ENCODE measurements at places on chromosomes 7 and 10.

DNA sequence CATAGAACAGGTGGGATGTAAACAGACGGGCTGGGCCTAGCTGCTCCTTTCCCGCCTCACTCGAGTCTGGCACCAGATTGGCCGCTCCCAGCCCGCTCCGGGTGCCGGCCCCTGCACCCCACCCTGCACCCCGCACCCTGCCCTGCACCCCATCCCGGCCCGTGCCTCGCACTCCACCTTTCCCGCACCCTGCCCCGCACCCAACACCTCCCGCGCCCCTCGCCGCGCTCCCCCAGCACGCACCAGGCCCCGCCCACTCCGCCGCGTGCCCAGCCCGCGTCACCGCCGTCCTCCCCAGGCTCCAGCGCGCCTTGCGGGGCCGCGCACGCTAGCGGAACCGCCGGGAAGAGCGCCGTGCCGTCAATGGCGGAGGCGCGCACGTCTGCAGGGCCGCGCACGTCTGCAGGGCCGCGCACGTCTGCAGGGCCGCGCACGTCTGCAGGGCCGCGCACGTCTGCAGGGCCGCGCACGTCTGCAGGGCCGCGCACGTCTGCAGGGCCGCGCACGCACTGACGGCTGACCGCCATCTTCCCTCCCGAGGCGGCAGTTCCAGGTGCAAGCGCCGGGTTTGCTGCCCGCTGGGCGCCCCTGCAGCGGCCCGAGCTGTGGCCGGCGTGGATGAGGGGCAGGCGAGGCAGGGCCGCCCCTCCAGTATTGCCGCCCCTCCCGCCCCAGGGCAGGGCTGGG, at the start of gene UBE3C:
Gene UBE3C (plus strand): TSS at position 503 of the 687 bp plus-strand sequence. CDS start 347 bp downstream, outside the sequence.
- DNase-seq: peak; percentile 97

DNA sequence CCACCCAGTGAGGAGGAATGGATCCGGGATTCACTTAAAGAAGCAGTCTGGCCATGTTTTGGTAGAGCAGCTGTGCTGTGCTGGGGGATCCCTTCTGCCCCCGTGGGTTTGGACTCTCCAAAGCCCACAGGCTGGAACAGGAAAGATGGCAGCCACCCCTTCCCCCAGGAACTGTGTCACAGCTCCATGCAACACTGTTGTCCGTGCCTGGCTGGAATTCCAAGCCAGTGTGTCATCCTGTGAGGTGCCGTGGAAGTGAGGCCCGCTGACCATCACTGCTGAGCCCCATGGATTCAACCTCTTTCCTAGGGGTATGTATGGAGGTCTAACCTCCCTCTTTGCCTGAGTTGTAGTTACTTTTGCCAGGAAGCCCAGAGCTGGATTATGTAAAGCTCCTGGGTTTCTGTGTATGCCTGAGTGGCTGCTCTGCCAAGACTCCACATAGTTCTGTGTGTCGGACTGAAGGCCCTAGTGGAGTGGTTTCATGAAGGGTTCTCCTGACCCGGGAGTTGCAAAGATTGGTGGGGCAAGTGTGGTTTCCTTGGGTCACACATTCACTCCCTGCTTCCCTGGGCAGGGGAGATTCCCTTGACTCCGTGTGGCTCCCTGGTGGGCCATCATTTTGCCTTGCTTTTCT, 35.1 kb upstream of the PCGF5 start:
- DNase-seq: no peak

DNA sequence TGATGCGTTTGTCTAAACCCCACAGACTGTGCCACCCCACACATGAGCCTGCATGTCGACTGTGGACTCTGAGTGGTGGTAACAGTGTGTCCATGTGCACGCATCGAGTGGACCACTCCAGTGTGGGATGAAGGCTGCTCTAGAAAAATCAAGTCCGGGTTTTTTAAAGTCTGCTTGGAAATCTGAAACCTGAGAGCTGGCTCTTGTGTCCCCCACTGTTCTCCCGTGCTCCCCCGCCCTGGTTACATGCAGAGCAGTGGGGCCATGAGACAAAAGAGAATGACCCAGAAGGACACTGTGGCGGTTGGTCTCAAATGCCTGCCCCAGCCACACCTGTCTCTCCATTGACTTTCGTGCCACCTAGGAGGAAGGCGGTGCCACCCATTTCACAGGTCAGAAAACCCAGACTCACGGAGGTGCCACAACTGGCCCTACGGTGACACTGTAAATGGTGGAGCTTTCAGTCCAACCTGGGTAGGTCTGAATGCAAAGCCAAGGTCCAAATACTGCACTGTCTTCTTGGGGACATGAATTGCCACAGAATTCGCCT, 27.3 kb upstream of the PWWP2B start:
- no peak for DNase-seq

DNA sequence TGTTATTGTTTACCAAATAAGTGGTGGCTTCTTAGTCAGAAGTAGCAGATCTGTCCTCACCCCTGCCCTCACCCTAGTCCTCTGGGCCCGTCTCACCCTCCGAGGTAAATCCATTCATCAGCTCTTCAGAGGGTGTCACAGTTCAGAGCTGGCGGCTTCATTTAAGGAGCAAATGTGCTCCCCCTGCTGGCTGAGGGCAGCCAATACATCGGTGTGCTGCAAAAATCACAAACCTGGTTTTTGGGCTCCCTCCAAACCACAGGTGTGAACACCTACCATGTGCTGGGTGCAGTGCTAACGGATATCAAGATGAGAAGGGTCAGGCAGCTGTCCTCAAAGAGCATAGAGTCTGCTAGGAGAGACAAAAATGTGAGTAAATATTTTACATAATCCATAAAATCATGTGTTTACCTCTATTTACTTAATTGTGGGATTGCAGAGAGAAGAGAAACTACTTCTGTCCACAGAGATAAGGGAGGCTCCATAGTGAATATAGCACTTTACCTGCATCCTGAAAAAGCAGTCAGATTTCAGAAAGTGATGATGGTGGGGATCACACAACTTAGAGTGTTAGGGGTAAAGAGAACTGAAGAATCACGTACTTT, 15.5 kb upstream of the CRTAC1 start:
- DNase-seq: peak; percentile 87

GRCh38 chr10:4450981-4451908, 374.8 kb upstream of the AKR1E2 start:
- DNase-seq: no peak

- DNase-seq: no peak
These were observed 15.2 kb upstream of the UBE2D1 start for GRCh38 chr10:58319599-58319998.

DNA sequence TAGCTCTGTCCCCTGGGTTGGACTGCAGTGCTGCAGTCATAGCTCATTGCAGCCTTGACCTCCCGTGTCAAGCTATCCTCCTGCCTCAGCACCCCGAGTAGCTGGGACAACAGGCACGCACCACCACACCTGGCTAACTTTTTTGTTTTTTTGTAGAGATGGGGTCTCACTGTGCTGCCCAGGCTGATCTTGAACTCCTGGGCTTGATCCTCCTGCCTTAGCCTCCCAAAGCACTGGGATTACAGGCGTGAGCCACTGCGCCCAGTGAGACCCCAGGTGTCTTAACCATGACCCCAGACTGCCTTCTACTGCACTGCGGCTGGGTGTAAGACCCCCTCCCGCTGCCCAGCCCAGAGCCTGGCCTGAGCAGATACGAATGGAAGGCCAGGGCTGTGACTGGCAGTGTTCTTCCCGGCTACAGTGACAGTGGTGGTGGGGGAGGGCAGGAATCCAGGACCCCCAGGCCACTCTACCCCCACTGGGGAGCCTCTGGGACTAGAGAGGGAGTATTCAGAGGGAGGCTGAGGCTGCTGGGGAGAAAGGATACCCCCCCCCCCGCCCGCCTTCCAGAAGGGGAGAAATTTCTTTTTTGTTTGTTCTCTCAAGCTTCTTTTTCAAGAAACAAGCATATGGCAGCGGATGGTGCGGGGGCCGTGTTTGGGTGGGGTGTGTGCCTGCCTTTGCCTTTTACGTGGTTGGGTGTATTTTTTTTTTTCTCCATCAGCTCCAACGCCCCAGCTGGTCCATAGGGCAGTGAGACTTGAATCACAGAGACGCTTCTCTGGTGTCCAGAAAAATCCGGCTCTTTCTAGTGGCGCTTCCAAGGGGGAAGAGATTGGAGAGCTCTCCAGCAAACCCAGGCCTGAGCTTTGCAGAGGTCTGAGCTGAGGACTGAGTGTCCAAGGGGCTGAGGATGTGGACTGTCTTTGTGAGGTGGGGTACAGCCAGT, 36.6 kb downstream of the GTF2IRD1 start:
- no peak for DNase-seq

- no peak for DNase-seq
These were observed 229.1 kb upstream of the IGFBP3 start for GRCh38 chr7:46150202-46150601.

GRCh38 chr10:120929166-120929565, 78.0 kb downstream of the WDR11 start:
- DNase-seq: no peak

- no peak for DNase-seq
These were observed 27.1 kb downstream of the TNRC18 start for GRCh38 chr7:5396542-5396941.

- peak; percentile 4 for DNase-seq
These were observed 135.7 kb downstream of the MAGI2 start for GRCh38 chr7:79317728-79318127.

GRCh38 chr10:78817361-78817760, 251.4 kb upstream of the ZMIZ1 start:
- DNase-seq: no peak

GRCh38 chr10:70139151-70139996, 6.7 kb upstream of the AIFM2 start:
- DNase-seq: no peak

GRCh38 chr10:113337142-113337541, 215.7 kb upstream of the HABP2 start:
- no peak for DNase-seq

DNA sequence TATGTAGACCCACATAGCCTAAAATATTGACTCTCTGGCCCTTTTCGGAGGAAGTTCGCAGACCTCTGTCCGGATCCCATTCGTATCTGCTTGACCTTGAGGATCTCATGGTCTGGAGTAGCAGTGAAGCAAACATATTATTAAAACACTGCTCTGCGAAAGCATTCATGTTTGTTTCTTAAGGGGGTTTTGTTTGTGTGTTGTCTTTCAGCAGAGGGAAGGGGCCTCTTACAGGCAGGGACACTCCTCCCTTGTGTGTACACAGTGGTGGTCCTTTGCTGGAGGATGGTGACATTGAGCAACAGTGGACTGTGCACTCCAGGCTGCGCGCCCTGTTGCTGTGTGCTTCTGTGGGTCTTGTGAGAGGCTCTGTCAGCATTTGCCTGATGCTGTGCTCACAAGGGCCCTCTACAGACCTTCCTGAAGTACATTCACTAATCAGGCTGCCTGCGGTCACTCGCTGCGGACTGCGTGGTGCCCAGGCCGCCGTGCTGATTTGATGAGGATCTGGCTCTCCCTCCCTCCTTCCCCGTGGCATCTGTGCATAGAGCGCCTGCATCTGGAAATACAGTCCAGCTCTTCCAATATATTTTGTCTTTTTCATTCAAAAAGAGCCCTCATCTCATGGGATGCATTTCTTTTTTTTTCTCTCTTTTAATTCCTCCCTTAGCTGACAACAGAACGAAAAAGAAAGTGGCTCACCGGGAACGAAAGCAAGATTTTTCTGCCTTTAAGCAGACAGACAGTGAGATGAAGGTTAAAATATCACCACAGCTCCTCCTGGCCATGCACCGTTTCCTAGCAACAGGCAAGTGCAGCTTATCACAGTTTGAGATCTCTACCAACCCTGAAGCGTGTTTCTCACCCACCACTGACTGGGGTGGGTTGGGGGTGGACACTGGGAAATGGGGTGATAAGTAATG, 135.8 kb downstream of the CNNM2 start:
- peak; percentile 78 for DNase-seq

GRCh38 chr7:158595068-158595467, 7.4 kb upstream of the PTPRN2 start:
- DNase-seq: peak; percentile 42

- DNase-seq: peak; percentile 70
These were observed 115.8 kb downstream of the TMEM130 start for GRCh38 chr7:98753989-98754479.

GRCh38 chr10:103445767-103446567, 6.2 kb downstream of the CALHM2 start:
- DNase-seq: no peak

DNA sequence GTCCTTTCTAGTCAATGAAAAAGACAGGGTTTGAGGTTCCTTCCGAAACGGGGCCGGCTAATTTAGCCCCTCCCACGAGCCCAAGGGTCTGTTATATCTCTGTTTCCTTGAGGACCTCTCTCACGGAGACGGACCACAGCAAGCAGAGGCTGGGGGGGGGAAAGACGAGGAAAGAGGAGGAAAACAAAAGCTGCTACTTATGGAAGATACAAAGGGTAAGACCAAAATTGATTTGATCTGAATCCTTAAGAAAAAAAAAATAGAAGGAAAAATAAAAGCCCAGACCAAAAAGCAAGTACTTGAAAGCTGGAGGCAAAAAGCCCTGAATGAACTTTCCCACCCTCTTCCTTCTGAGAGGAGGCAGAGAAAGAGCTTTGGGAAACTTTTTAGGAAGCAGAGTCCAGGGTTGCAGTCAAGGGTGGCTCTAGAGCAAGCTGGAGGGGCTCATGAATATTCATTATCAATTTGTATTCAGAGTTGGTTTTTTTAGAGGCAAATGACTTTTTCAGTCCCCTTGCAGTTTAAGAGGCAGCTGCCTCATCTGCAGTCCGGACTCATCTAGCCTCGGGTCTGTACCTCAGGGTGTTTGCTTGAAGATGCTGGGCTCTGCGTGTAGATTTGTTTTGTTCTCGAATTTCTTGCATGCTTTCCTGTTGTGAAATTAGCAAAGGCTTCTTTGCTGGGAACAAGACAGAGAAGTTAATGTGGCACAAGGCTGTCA, at the start of gene ENTPD1:
Gene ENTPD1 (plus strand): TSS at position 123 of the 721 bp plus-strand sequence. CDS start 77 bp downstream, at position 200.
- DNase-seq: peak; percentile 15

GRCh38 chr7:135710417-135711138, 17.4 kb downstream of the SLC13A4 start:
- DNase-seq: peak; percentile 52

GRCh38 chr7:130697820-130698219, 11.5 kb upstream of the TSGA13 start:
- no peak for DNase-seq

- DNase-seq: no peak
These were observed 107.8 kb upstream of the PLXNA4 start for GRCh38 chr7:132683896-132684690.

DNA sequence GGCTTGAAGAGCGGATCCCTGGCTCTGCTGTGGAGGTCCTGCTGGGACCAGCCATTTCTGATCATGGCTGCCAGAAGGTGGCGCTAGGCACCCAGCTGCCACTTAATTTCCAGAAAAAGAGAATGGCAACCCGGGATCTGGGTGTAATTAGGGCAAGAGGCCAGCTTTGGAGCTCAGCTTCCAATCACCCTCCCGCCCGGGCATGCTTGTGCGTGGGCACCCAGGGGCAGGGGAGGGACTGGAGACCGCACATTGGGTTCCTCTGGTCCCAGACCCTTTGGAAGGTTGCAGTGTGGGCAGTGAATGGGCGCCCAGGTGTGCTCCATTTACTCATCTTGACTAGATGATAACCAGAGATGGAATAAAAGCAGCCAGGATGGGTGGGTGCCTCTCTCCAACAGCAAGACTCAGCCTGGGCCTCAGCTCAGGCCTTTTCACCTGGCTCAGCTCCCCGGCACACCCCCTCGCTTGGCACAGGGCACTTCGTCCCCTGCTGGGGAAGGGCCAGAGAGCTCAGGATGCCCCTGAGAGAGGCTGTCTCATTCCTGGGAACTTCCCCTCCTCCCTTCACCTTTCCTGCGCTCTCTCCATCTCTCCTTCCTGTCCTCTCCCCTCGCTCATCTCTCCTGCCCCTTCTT, 14.7 kb downstream of the FAM241B start:
- peak; percentile 82 for DNase-seq

- DNase-seq: peak; percentile 56
These were observed at the start of gene ELN for GRCh38 chr7:74027683-74028320. Gene ELN (plus strand): TSS chr7:74028173. CDS start chr7:74028188, 15 bp downstream.

GRCh38 chr7:50657341-50657873, 92.2 kb upstream of the DDC start:
- DNase-seq: no peak

GRCh38 chr7:125061776-125062397, 132.3 kb upstream of the POT1 start:
- DNase-seq: peak; percentile 7
